Activated CD8-positive, alpha-beta T cell treated with anti-CD3 and anti-CD28 coated beads, Interleukin-2, amount 10 ng/mL, durations not matched to agents 7 days and 5 days (primary cell): ENCODE measurements at places on chromosomes 1 and 21. TPM values are rescaled to one million over a fixed set of nuclear protein-coding genes. Genes with fewer than 3 reads are reported as not detected.

- H3K36me3 ChIP-seq = no peaks in the 10 kb centered on the region
- H3K27me3 ChIP-seq = no peaks in the 10 kb centered on the region
- H3K4me3 ChIP-seq = no peak overlapping the region
- no peak for DNase-seq
Observed at GRCh38 chr1:62142496-62142895, 52.2 kb upstream of the L1TD1 start.

- H3K27ac ChIP-seq = no peak overlapping the region
- no peak for DNase-seq
- no peaks in the 10 kb centered on the region for H3K27me3 ChIP-seq
- peaks cover 3% of the 10 kb centered on the region for H3K36me3 ChIP-seq
- H3K4me1 ChIP-seq = no peaks in the 10 kb centered on the region
Observed at GRCh38 chr1:5906966-5907365, 85.3 kb downstream of the NPHP4 start.

DNA sequence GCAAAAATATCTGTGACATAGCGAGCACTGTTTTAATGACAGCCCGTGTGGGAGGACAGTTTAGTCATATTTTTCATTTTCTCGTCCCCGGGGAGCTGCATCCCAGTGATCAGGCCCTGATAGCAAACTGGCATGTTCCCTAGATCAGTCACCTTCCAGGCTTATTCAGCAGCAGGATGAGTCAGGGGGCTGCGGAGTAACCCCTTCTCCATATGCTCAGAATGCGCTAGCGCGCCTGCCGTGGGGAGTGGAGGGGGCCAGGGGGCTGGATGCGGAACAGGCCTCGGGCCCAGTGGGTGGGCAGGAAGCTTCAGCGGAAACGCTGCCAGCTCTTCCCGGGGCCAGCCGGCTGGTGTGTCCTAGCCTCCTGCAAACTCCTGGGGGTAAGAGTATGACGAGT, 94.0 kb downstream of the KCND3 start:
- no peak overlapping the region for H3K4me3 ChIP-seq
- H3K36me3 ChIP-seq = no peaks in the 10 kb centered on the region
- no peak overlapping the region for H3K27ac ChIP-seq
- H3K27me3 ChIP-seq = peaks cover 5% of the 10 kb centered on the region
- no peaks in the 10 kb centered on the region for H3K4me1 ChIP-seq

DNA sequence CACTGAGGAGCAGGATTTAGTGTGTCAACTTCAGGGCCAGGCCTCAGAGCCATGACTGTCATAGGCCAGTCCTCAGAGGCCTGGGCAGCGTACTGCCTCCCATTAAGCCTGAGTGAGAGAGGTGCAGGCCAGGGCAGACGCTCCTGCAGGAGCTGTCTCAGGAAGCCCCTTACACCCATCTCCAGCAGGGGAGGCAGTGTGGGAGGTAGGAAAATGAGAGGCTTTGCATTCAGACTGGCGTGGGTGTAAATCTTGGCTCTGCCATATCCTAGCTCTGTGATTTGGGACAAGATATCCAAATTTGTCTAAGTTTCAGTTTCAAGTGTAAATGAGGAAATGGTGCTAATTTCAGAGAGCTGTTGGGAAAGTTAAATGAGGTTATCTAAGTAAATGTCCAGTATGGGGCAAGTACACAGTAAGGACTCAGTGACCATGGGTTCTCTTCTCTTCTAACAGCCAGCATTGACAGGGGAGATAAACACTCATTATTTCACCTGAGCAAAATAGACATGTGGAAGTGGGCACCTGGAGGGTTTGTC, 184.1 kb downstream of the ZSCAN20 start:
- H3K4me1 ChIP-seq = no peaks in the 10 kb centered on the region
- H3K36me3 ChIP-seq = no peaks in the 10 kb centered on the region
- no peak overlapping the region for H3K27ac ChIP-seq

- H3K4me3 ChIP-seq = no peak overlapping the region
- H3K27me3 ChIP-seq = no peaks in the 10 kb centered on the region
- DNase-seq = no peak
- no peak overlapping the region for H3K27ac ChIP-seq
- H3K4me1 ChIP-seq = no peaks in the 10 kb centered on the region
Observed at GRCh38 chr1:235782601-235783000, 84.1 kb downstream of the LYST start.

GRCh38 chr1:223482766-223483165, 89.6 kb downstream of the CCDC185 start:
- H3K27me3 ChIP-seq = peaks cover 21% of the 10 kb centered on the region
- no peak overlapping the region for H3K4me3 ChIP-seq
- no peaks in the 10 kb centered on the region for H3K4me1 ChIP-seq
- H3K36me3 ChIP-seq = no peaks in the 10 kb centered on the region

DNA sequence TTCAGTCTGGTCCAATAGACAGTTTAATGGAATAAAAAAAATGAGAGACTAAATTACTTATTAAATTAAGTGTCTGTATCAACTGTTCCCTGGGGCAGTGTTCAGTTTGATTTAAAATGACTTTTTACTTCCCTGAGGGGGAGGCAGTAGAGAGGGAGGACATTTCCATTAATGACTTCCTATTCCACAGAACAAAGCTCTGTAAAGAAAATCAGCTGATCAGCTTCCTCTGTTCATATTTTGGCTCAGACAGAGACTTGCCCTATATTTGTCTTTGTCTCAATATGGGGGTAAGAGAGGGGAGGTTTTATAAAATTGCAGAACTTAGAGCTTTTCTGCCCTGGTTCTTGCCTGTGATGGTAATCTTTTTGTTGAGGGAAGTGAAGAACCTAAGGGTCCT, 8.4 kb downstream of the CFAP126 start:
- no peak for DNase-seq
- peaks cover 26% of the 10 kb centered on the region for H3K36me3 ChIP-seq
- H3K27ac ChIP-seq = peak overlapping the region; percentile 32
- H3K4me3 ChIP-seq = no peak overlapping the region
- H3K4me1 ChIP-seq = peaks cover 10% of the 10 kb centered on the region

- no peak for DNase-seq
- peaks cover 62% of the 10 kb centered on the region for H3K4me1 ChIP-seq
- H3K27me3 ChIP-seq = no peaks in the 10 kb centered on the region
Observed at GRCh38 chr21:37368541-37369279, 2.1 kb downstream of the DYRK1A start.

- H3K36me3 ChIP-seq = no peaks in the 10 kb centered on the region
- DNase-seq = no peak
Observed at GRCh38 chr21:9756677-9757076, 764.7 kb upstream of the TPTE start.

GRCh38 chr21:33231526-33231925, 1.8 kb downstream of the IFNAR2 start:
- H3K4me1 ChIP-seq = peaks cover 51% of the 10 kb centered on the region
- no peak for DNase-seq
- H3K27me3 ChIP-seq = no peaks in the 10 kb centered on the region
- peak overlapping the region; percentile 78 for H3K27ac ChIP-seq
- H3K36me3 ChIP-seq = peaks cover 44% of the 10 kb centered on the region

GRCh38 chr1:169488157-169488556, 2.4 kb upstream of the SLC19A2 start:
- H3K4me1 ChIP-seq = peaks cover 37% of the 10 kb centered on the region
- no peaks in the 10 kb centered on the region for H3K27me3 ChIP-seq
- no peak overlapping the region for H3K4me3 ChIP-seq
- DNase-seq = no peak
- H3K27ac ChIP-seq = no peak overlapping the region
- H3K36me3 ChIP-seq = no peaks in the 10 kb centered on the region

DNA sequence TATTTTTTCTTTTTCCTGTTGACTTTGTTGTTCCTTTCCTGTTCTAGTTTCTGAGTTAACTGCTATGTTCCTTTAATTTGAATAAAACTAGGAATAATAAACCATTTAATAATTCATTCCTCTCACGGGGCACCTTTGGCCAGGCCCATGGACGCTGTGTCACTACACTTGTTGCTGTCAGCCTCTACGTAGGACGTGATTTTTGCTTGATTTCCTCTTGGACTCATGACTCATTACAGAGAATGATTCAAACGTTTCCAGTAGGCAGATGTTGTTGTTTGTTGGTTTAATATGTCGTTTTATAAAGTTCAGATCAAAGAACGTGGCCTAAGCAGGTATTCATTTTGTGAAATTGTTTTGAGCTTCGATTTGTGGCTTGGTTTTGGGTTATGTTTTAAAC, 9.1 kb upstream of the SLC19A1 start:
- H3K4me3 ChIP-seq = peak overlapping the region; percentile 64
- H3K27me3 ChIP-seq = peaks cover 3% of the 10 kb centered on the region
- H3K27ac ChIP-seq = peak overlapping the region; percentile 81
- peak; percentile 58 for DNase-seq

GRCh38 chr1:65772607-65773006, 20.1 kb upstream of the PDE4B start:
- H3K27ac ChIP-seq = no peak overlapping the region
- H3K4me3 ChIP-seq = no peak overlapping the region
- no peak for DNase-seq
- no peaks in the 10 kb centered on the region for H3K36me3 ChIP-seq

DNA sequence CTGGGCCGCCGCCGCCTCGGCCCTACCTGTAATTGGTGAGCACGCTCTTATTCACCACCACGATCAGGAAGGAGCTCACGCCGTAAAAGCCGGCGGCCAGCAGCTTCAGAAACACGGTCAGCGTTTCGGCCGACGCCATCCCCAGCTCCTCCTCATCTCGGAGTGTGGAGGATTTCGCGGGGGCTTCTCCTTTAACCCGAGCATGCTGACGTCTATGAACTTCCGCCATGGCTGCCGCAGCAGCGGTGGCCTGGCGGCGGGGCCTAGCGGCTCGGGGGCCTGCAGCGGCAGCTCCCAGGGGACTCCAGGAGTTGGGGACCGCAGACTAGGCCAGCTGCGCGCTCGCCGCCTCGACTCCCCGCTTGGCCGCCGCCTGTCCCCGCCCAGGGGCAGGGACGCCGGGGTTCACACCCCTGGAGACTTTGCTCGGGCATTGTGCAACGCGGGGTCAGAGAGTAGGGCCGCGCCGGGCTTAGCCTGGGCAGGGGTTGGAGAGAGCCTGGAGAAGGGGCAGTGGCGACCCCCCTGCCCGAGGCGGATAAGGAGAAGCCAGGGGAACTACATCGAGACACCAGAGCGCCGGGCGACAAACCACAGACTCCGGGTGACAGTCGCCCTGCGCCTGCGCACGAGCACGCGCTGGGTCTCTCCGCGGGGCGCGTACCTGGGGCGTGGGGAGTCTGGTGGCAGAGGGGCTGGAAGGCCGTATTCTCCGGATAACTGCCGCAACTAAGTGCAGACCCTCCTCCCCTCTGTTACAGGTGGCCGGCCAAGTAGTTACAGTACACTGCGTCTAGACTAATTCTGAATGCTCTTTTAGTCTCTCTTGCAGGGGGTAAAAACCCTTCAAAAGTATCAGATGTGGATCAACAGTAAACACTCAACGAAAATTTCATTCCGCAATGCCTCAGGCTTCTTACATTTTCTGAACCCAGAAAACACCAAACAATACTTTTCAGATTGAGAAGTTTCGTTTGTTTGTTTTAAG, at the start of gene SLC35D1:
Gene SLC35D1 (minus strand): TSS at position 364 of the 988 bp plus-strand sequence. CDS start 135 bp downstream, at position 229.
- H3K27me3 ChIP-seq = peaks cover 10% of the 10 kb centered on the region
- DNase-seq = peak; percentile 79
- H3K27ac ChIP-seq = peak within 1 kb of the TSS; percentile 91
- H3K4me1 ChIP-seq = peaks cover 20% of the 10 kb centered on the region
- H3K4me3 ChIP-seq = peak within 1 kb of the TSS; percentile 77

DNA sequence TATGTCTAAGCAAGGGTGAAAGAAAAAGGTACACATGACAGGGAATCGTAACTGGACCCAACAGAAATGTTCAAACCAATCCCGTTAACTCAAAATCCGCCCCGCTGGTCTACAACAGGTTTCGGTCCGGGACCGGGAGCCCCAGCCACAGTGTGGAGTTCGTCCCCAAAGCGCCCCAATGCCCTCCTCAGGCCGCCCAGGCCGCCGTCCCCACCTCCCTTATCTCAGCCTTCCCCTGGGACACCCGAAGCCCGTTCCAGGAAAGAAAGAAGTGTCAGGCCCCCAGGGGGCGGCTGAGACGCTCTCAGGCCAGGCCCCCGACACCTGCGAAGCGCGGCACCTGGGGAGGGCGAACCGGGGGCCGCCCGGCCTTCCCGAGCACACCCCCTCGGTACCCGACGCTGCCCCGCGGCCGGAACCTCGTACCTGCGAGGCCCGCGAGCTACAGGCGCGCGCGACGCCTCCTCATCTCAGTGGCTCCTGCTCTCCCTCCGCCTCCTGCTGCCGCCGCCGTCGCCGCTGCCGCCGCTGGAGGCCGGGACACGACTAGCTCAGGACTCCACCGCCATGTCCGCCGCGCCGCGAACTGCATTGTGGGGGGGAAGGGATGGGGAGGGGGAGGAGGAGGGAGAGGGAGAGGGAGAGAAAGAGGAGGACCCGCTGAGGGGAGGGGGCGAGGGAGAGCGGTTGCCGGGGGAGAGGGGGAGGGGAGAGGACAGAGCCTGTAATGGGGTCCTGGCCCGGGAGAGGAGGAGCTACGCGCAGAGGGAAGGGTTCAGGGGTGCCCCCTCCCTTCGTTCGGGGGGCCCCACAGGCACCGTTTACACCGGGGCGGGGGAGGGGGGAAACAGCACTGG, at the start of gene TUT4:
Gene TUT4 (minus strand): TSS at position 588 of the 857 bp plus-strand sequence. CDS start 26,812 bp downstream, outside the sequence.
- H3K27me3 ChIP-seq = peaks cover 10% of the 10 kb centered on the region
- peaks cover 8% of the 10 kb centered on the region for H3K36me3 ChIP-seq
- DNase-seq = peak; percentile 82
- H3K4me1 ChIP-seq = peaks cover 23% of the 10 kb centered on the region
- H3K27ac ChIP-seq = peak within 1 kb of the TSS; percentile 61

- H3K4me3 ChIP-seq = no peak overlapping the region
- no peak overlapping the region for H3K27ac ChIP-seq
- DNase-seq = no peak
- peaks cover 16% of the 10 kb centered on the region for H3K4me1 ChIP-seq
Observed at GRCh38 chr1:228836427-228836826, 101.1 kb downstream of the RHOU start.

- H3K27me3 ChIP-seq = no peaks in the 10 kb centered on the region
- H3K4me1 ChIP-seq = peaks cover 35% of the 10 kb centered on the region
Observed at GRCh38 chr1:9590945-9591668, 2.4 kb downstream of the TMEM201 start.

- no peak overlapping the region for H3K27ac ChIP-seq
- H3K4me3 ChIP-seq = no peak overlapping the region
- H3K4me1 ChIP-seq = peaks cover 10% of the 10 kb centered on the region
- H3K36me3 ChIP-seq = no peaks in the 10 kb centered on the region
Observed at GRCh38 chr1:94239796-94240195, 2.4 kb upstream of the ARHGAP29 start.

GRCh38 chr1:64663668-64664067, 81.2 kb upstream of the RAVER2 start:
- H3K27me3 ChIP-seq = no peaks in the 10 kb centered on the region
- H3K4me3 ChIP-seq = no peak overlapping the region
- no peak overlapping the region for H3K27ac ChIP-seq
- H3K36me3 ChIP-seq = no peaks in the 10 kb centered on the region
- H3K4me1 ChIP-seq = no peaks in the 10 kb centered on the region

RAD54L gene
- 63.9 TPM for total RNA-seq

TAS1R3 gene
- total RNA-seq = 0.78 TPM

C1QA gene
- total RNA-seq = not detected

DNM3 gene
- 1.6 TPM for total RNA-seq

SYNJ1 gene
- 21.8 TPM for total RNA-seq

SPRR5 gene
- total RNA-seq = not detected

CR1L gene
- total RNA-seq = not detected

FAM72C gene
- 22.1 TPM for total RNA-seq

TLR5 gene
- 0.32 TPM for total RNA-seq

CHRM3 gene
- not detected for total RNA-seq

MTARC1 gene
- not detected for total RNA-seq
